Glutamatergic neuron (in vitro differentiated cells): ENCODE measurements at places on chromosomes 5 and 9. TPM values are rescaled to one million over a fixed set of nuclear protein-coding genes. Genes with fewer than 3 reads are reported as not detected.

GRCh38 chr9:92983984-92984589 lies 36.8 kb downstream of the FGD3 start:
- DNase-seq = no peak
- H3K4me3 ChIP-seq = no peak overlapping the region
- peaks cover 28% of the 10 kb centered on the region for H3K36me3 ChIP-seq
- no peaks in the 10 kb centered on the region for H3K4me1 ChIP-seq
- no peak overlapping the region for H3K27ac ChIP-seq

DNA sequence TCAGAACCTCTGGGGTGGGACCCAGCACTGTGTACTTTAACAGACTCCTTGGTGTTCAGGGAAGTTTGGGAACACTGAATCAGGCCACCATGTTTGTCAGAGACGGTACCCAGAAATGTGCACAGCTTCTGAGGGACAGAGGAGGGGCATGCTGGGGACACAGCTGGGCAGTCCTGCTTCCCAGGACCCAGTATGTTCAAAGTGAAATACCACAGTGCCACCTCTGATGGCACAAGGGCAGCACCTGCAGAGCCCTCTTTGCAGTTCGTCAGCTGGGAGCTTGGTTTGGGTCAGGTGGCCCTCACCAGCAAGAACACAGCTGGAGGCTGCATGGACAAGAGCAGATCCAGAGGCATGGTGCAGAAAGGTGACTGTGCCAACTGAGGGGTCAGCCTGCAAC lies 51.2 kb downstream of the NDST1 start:
- H3K4me3 ChIP-seq = no peak overlapping the region
- DNase-seq = no peak
- H3K27ac ChIP-seq = peak overlapping the region; percentile 38
- no peaks in the 10 kb centered on the region for H3K36me3 ChIP-seq
- peaks cover 3% of the 10 kb centered on the region for H3K27me3 ChIP-seq

DNA sequence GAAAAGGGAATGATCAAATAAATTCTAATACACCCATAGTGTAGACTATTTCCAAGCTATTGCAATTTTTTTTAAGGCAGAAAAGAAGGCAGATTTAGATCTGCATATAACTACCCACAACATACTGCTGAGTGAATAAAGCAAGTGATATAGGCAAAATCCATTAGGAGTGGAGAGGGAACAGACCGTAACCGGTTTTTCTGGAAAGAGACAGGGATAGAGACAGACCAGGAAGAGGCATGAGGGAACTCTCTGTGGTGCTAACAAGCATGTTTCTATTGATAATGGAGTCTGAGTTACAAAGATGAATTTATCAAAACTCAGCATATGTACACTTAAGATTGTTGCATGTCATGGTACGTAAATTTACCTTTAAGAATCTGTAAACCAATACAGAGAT lies 14.5 kb downstream of the ZDHHC21 start:
- DNase-seq = no peak
- H3K36me3 ChIP-seq = peaks cover 10% of the 10 kb centered on the region
- H3K27ac ChIP-seq = no peak overlapping the region
- H3K27me3 ChIP-seq = no peaks in the 10 kb centered on the region

- H3K27ac ChIP-seq = no peak overlapping the region
- peaks cover 5% of the 10 kb centered on the region for H3K27me3 ChIP-seq
- no peaks in the 10 kb centered on the region for H3K4me1 ChIP-seq
- H3K36me3 ChIP-seq = no peaks in the 10 kb centered on the region
- DNase-seq = no peak
These were observed 24.0 kb downstream of the OR1J1 start for GRCh38 chr9:122453677-122454135.

Gene IFNA14
- not detected for total RNA-seq

DNA sequence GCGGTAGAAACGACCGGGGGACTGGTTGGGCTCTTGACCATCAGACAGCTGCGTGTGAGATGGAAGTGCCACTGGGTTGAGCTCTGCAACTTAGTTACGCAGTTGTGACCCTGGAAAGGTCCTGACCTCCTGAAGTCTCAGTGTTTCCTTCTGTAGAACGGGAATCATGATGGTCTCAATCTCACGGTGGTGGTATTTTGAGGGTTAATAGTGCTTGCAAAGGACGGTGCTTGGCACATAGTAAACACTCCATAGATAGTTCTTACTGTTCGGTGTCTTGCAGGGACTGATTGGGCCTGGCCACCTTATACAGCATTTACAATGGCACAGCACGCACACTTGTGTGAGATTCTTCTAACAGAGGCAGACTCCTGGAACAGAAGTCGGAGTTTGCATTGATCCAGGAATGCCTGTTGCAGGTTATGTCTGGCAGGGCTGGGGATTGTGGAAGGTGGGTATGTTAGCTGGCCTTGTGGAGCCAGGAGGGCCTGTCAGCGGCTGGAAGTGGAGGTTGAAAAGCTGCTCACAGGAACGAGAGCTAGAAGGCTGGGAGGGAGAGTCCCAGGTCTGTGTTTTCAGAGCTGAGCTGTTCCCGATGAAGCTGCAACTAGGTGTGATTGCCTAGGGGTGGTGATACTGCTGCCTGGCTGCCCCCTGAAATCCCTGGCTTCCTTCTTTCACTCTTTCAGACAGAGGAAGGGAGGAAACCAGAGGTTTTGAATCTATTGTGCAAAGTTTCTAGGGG lies 962 bp upstream of the TXN start:
- peaks cover 12% of the 10 kb centered on the region for H3K4me1 ChIP-seq
- peak overlapping the region; percentile 85 for H3K27ac ChIP-seq
- no peaks in the 10 kb centered on the region for H3K36me3 ChIP-seq
- H3K27me3 ChIP-seq = peaks cover 6% of the 10 kb centered on the region
- peak overlapping the region; percentile 98 for H3K4me3 ChIP-seq

Gene TAF11L5
- 0.83 TPM for total RNA-seq

DNA sequence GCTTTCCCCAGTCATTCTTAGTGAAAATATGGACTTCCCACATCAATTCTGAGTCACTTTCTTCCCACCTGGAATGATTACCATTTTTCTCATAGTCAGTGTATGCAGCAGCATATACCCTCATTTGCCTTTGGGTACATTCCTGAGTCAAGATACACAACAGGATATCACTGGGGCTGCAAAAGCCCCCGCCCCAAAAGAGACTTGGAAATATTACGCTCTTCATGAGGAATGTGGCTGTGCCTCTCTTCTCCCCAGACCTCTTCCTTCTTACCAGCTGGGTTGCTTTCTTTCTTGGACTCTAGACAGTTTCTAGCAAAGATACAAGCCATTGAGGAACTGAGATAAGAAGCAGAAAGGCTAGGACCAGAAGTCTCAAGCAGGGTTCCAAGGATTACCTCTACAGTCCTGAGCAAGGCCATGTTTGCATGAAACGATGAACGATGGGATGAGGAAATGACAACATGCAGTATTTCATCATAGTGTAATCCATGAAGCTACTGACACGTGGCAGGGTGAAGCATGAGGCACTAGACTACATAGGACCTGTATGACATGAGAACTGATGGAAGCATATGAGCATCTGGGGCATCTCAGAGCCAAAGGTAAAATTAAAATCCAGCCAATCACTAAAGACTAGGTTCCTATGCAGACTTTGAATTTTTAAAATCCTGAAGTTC lies 218.1 kb downstream of the RAB3C start:
- H3K27ac ChIP-seq = no peak overlapping the region
- H3K4me3 ChIP-seq = no peak overlapping the region
- H3K36me3 ChIP-seq = no peaks in the 10 kb centered on the region
- H3K4me1 ChIP-seq = no peaks in the 10 kb centered on the region

GRCh38 chr9:119924736-119925135 lies 555.5 kb upstream of the BRINP1 start:
- no peak overlapping the region for H3K27ac ChIP-seq
- no peak for DNase-seq
- no peaks in the 10 kb centered on the region for H3K36me3 ChIP-seq
- peaks cover 2% of the 10 kb centered on the region for H3K27me3 ChIP-seq

Gene ADCY2
- 3.8 TPM for total RNA-seq

Gene ABLIM3
- 19.0 TPM for total RNA-seq

DNA sequence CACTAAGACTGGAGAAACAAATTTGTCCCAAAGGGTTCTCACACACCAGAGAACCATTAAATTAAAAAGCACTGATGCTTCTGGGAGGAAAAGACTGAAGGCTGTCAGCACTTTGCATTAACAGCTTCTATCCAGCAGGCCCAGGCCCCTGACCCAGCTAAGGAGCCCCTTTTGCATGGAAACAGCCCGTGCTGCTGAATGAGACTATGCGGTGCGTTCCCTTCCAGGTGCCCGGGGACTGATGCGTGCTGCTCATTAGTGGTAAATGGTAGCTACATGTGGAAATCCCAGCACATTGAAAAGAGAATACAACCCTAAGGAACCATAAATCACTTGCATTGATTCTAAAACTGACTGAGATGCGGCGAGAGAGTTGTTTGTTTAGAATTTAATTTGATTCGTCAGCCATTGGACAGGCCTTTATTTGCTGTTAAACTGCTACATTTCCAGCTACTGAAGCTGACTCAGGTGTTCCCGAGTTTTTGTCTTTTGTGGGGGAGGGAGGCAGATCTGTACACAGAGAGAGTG lies 351.0 kb upstream of the SLC24A2 start:
- H3K36me3 ChIP-seq = no peaks in the 10 kb centered on the region
- no peak overlapping the region for H3K27ac ChIP-seq
- H3K4me1 ChIP-seq = peaks cover 13% of the 10 kb centered on the region
- peak; percentile 64 for DNase-seq
- no peak overlapping the region for H3K4me3 ChIP-seq

Gene NR5A1
- total RNA-seq = not detected

Gene RPL12
- total RNA-seq = 475 TPM

Gene DMRT2
- 0.56 TPM for total RNA-seq

Gene SLCO4C1
- total RNA-seq = 1.5 TPM

Gene DAB2IP
- 32.9 TPM for total RNA-seq

Gene STC2
- total RNA-seq = 14.0 TPM

Gene F2RL2
- total RNA-seq = not detected

DNA sequence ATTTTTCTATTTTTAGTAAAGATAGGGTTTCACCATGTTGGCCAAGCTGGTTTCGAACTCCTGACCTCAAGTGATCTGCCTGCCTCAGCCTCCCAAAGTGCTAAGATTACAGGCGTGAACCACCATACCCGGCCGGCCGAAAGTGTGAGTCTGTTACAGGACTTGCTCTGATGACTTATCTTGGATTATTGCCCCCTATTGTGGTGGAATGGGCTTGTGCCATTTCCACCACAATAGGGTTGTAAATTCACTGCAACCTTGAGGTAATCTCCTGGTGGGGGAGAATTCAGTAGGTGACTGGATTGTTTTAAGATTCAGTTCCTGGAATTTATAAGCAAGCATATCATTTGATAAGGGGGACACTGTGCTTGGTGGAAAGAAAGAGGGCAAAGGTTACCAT lies 15.0 kb upstream of the HMGCR start:
- H3K36me3 ChIP-seq = no peaks in the 10 kb centered on the region
- no peak overlapping the region for H3K4me3 ChIP-seq
- no peaks in the 10 kb centered on the region for H3K4me1 ChIP-seq
- no peaks in the 10 kb centered on the region for H3K27me3 ChIP-seq

DNA sequence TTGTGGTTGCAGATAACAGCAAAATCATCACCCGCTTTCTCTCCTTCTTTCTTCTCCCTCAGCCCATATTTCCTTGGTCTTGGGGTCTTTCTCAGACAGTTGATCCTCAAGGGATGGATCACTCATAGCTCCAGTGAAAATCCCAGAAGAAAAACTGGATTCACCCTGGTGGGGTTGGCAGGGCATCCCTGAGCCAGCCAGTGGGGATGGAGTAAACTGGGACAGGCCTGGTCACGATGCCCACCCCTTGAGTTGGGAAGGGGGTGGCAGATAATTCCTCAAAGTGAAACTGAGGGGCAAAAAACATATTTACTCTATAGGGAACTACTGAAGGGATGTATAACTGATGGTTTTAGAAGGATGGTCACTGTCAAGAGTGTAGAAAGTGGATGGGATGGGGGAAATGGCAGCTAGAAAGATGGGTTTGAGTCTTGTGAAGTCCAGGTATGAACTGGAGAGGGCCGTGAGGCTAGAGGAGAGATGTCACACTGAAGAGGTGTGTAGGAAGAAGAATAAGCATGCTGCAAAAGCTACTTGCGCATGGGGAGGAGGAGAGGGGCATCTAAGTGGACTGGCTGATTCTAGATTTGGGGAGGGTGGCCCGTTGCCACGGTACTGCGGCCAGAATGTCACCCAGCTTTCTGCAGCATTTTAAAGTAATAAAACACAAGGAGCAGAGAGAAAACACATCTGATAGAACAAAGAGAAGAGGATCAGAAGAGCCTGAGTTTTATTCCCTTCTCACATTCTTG lies 162.8 kb downstream of the PJA2 start:
- no peak for DNase-seq
- H3K27ac ChIP-seq = peak overlapping the region; percentile 11
- peaks cover 13% of the 10 kb centered on the region for H3K4me1 ChIP-seq
- no peak overlapping the region for H3K4me3 ChIP-seq
- H3K27me3 ChIP-seq = peaks cover 7% of the 10 kb centered on the region

DNA sequence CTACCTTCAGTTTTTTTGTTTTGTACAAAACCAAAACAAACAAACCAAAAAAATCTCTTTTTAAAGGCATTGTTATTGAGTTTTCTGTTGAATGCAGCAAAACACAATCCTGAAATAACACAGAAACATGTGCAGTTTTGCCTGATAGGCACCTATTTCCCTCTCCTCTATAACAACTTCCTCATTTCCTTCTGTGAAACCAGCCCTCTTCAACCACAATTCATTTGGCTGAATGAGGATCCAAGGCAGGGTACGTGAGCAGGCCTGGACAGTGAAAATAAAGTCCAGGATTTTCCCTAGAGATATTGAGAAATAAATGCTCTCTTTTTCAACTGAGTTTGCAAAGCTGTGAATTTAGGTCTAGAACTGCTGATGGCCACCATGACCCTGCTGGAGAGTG lies 134.8 kb upstream of the LARP1 start:
- H3K27ac ChIP-seq = no peak overlapping the region
- H3K27me3 ChIP-seq = no peaks in the 10 kb centered on the region
- H3K4me3 ChIP-seq = no peak overlapping the region
- no peaks in the 10 kb centered on the region for H3K36me3 ChIP-seq
- no peak for DNase-seq
